DMS53 (cell line): ENCODE measurements at places on chromosomes 2 and 18.

DNA sequence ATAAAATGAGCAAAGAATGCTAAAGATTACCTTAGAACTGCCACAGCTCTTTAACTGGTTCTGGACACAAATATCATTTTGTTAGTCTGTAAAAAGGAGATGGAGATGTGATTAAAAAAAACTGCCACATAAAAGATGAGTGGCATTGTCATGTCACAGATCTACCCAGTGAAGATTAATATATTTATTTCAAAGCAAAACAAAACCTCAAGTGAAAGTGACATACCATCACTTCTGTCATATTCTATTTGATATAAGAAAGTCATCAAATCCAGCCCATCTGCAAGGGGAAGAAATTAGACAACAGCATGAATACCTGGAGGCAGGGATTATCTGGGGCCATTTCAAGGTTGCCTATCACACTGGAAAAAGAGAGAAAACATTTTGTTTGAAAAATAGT, 417.6 kb upstream of the LRRTM4 start:
- DNase-seq = no peak

GRCh38 chr2:153235516-153235915, 243.0 kb downstream of the RPRM start:
- no peak for DNase-seq

- peak; percentile 35 for DNase-seq
Measured at GRCh38 chr2:22253171-22253570, 1129.4 kb downstream of the TDRD15 start.

DNA sequence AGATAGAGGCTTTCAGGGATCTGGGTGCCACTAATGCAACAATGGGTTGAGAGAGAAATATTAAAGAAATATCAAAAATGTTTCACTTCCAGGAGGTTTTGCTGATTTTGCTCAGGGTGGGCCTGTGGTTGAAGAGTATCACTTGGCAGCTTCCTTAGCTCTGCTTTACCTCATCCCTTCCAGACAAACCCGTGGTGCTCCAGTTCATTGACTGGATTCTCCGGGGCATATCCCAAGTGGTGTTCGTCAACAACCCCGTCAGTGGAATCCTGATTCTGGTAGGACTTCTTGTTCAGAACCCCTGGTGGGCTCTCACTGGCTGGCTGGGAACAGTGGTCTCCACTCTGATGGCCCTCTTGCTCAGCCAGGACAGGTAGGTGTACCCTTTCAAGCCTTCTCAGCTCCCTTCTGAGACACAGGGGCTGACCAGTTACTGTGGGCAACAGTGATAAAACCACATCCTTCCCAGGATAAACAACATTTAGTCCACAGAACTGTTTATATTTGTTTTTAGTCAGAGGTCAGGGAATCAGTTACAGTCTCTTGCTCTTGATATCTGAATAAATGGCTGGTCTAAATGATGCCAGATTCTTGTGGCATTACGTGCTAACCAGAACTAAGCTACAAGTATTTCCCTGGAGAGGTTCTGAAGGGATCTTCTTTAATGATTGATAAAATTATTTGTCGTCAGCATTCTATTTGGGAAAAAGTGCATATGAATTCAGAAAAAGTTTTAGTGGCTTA, 7.0 kb downstream of the SLC14A1 start:
- peak; percentile 46 for DNase-seq

DNA sequence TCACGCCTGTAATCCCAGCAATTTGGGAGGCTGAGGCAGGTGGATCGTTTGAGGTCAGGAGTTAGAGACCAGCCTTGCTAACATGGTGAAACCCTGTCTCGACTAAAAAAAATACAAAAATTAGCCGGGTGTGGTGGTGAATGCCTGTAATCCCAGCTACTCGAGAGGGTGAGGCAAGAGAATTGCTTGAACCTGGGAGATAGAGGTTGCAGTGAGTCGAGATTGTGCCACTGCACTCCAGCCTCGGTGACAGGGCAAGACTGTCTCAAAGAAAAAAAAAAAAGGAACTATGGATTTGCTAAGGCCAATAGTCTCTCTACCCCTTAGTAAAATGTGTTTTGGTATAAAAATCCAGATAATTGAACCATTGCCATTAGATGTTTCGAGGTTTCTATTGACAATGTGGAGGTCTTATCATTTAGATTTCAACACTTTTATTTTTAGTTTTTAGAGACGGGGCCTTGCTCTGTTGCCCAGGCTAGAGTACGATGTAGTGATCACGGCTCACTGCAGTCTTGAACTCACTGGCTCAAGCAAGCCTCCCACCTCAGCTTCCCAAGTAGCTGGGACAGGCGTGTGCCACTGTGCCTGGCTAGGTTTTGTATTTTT, 1.1 kb upstream of the TXNDC2 start:
- DNase-seq = no peak

DNA sequence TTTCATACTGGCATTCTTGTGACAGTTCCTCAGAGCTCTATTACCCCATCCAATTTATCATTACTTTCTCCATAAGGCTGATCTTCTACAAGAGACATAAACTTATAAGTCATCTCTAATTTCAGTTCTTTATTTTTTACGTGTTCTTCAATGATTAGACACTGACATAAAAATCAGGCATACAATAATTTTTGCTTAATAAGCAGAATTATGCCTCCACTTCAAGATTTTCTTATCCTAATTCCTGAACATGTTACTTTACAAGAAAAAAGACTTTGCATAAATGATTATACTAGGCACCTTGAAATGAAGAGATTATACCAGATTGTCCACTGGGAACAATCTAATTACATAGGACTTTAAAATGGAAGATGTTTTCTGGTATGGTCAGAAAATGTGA, 1304.5 kb upstream of the SLC39A10 start:
- DNase-seq = no peak

DNA sequence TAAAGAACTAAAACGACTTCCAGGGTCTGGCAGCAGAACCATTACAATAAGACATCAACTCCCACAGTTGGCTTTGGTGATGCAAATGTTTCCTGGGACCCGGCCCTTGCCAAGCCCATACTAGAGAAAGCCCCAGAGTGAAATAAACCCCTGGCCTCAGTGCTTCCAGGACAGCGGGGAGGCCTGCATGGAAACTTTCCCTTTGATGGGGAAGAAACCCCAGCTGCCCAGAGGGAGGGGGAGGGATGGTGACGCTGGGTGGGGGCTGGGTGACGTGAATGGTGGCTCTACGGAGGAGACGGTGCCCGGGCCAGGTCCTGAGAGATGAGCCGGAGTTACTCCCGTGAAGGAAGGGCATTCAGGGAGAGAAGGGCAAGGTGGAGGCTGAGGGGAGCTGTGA, 27.5 kb downstream of the INHBB start:
- DNase-seq = no peak

GRCh38 chr2:172742931-172743540, 7.4 kb downstream of the RAPGEF4 start:
- DNase-seq = peak; percentile 93

DNA sequence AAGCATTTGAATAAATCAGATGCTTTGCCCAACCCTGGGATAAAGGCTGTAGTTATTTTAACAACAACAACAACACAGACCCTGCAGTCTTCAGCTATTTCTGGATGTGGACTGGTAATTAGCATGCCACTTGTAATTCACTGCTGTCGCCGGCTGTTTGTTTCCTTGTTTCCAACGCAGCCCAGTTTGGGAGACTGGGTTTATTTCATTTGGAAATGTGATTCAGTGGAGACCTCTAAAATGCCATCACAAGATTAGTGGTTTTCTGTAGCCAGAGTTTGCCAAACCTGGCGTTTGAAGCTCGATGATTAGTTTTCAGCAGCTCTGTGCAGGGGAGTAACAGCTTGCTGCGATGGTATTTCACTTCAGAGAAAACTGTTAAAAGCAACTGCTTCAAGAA, 83.5 kb downstream of the LDLRAD4 start:
- DNase-seq = no peak

GRCh38 chr2:12347066-12347493, 369.7 kb upstream of the TRIB2 start:
- DNase-seq = peak; percentile 68

- DNase-seq = no peak
Measured at GRCh38 chr2:105809097-105809473, 64.4 kb downstream of the NCK2 start.

GRCh38 chr2:179467111-179467510, 202.5 kb upstream of the SESTD1 start:
- DNase-seq = no peak

DNA sequence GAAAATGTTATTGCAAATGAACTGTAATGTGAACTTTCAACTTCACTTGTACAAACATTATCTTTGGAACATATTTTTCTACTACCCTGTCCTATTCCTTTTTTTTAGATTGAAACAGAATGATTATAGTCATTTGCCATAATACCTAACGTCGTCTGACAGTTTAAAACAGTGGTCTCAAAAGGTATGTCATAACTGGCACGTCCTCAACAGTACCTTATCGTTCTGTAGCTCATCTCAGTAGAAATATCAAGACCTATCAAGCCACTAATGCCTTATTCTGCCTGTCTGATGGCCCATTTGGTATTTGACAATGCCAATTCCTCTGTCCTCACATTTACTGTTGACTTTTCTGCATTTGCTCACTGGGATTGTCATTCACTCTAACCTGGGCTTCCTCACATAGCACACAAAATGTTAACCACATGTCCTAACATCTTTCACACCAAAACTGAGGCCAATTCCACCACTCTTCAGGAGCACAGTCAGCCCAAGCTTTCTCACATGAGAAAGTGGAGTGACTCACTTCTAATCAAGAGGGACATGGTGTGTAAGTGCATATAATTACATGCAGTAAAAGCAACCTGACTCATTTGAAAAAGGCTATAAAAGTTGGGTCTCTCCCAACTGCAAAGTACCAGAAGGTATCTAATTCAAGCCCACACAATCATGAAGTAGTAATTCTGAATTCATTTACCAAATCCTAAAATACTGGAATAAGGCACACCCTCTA, 34.8 kb downstream of the DNER start:
- DNase-seq = no peak

DNA sequence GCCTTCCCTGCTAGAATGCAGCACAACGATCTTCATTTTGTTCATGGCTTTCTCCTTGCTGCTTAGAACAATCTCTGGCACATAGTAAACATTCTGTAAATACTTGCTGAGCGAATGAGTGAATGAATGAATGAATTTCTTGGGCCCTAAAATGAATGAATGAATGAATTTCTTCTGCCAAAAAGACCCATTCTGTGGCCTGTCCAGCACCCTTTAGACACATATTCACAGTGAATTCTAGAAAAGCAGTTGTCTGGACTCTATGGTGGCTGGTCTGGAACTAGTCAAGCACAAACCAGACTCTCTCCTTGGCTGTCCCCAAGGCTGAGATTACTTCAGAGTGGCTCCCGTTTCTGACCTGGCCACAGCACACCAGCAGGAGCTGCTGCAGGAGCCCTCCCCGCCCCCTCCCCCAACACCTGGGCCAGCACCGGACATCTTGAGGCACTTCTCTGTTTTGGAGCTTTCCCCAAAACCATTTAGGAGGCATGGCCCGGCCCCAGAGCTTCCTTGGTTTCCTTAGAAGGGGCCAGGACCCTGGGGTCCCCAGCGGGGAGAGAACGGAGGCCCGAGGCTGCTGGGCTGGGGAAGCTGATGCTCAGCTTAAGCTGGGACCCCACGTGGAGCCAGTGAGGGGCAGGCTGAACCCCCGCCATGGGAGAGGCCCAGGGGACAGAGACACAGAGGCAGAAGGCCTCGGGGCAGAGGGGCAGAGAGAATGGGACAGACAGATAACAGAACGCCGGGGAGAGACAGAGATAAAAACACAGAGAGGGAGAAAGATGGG, 159.0 kb downstream of the ZFP36L2 start:
- no peak for DNase-seq

DNA sequence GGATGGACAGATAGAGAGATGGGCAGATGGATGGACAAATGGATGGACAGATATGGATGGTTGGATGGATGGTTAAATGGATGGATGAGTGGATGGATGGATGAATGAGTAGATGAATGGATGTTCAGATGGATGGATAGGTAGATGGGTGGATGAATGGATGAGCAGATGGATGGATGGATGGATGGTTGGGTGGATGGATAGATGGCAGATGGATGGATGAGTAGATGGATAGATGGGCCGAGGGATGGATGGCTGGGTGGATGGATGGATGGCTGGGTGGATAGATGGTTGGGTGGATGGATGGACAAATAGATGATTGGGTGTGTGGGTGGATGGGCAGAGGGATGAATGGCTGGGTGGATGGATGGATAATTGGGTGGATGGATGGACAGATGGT, 98.9 kb upstream of the OTOS start:
- no peak for DNase-seq

- DNase-seq = peak; percentile 8
Measured at GRCh38 chr2:68762665-68763064, 28.1 kb downstream of the ARHGAP25 start.
